ENCODE measurements at places on chromosomes 12 and 14.
A peak's percentile ranks its signal among the peaks of the same experiment; 100 is the strongest.

DNA sequence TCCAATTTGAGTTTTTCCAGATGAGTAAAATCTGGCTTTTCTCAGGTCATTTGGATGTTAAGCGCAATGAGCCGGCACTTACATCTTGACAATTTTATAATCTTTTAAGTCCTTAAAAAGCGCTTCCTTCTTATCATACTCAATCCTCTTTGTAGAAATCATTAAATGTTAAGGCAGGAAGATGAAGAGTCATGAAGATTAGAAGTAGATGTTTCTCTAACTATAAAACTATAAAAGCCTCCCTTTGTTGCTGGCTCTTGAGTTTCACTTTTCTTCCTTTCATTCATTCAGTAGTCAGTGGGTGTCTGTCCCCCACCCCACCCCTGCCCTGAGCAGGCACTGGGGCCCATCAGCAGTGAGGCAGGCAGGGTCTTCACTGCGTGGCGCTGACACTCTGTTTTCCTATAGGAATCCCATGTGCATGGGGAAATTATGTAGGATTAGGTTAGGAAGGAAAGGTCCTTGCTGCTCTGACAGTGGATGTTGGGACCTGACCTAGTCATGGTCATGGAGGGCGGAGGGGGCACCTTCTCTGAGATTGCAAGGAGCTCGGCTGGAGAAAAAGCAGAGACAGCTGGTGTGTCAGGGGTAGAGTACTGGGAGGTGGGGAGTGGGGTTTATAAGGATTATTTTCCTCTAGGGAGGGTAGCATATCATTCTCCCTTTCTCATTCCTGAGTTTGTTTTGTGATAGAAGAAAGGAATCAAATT, 65.8 kb downstream of the CCDC92 start:
- DNase-seq = no peak

GRCh38 chr12:75994069-75994740, 37.4 kb downstream of the PHLDA1 start:
- DNase-seq = no peak

GRCh38 chr12:7142056-7142644, 12.0 kb downstream of the CLSTN3 start:
- DNase-seq = peak; percentile 10

DNA sequence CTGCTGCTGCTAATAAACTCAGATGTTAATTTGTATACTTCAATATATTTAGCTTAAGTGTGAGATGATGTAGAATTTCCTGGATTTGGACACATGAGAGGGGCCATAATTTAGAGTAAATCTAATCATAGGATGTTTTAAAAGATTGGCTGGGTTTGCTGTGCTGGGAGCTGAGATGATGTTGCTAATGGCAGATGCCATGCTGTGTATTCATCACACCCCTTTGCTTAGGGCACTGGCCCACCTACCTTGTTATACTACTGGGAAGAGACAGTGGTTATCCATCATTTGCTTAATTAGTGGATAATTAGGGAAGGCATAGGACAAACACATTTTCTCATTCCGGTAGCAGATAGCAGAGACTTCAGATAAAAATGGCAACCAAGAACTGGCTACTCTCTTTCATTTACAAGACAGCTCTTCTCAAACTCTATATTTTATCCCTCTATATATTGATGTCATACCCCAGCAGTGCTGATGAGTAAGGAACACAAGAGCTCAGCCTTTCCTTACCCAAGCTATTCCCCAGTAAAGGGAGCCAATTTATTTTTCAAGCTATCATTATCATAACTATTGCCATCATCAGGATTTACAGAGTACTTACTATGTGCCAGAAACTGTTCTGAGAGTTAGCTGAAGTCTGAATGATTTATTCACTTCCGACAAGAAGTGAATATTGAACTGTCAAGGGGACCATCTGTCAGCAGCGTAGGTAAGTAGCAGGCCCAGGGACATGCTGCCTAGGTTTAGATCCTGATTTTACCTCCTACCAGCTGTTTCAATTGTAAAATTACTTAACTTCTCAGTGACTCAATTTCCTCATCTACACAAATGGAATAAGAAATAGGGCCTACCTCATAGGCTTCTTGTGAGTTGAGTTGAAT, 204.6 kb upstream of the FLRT2 start:
- DNase-seq = no peak
